Pons (tissue), 1 donor: ENCODE measurements at places on chromosomes 2 and 18.

- peak; percentile 28 for DNase-seq
These were observed at the start of gene ZNF804A for GRCh38 chr2:184598316-184599053. Gene ZNF804A, plus strand, starts transcription at chr2:184598529. Its CDS starts 431 bp downstream, at chr2:184598960.

GRCh38 chr2:154945984-154946383, 247.5 kb downstream of the KCNJ3 start:
- no peak for DNase-seq

DNA sequence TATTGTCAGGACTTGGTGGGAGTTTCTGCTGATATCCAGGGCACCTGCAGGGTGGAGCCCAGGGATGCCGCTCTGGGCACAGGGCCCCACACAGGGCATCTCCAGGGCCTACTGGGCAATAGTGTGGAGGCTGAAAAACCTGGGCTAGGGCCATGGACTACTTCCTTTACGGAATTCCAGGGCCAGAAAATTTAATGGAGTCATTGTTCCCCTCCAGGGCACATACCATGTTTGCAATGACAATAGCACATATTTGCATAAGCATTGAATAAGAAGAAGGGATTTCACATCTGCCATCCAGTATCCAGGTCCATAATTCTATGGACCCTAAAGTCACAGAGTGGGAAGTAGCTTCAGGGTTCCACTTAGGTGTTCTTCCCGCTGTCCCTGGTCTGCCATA, 103.8 kb upstream of the TPO start:
- DNase-seq: no peak

- DNase-seq: no peak
These were observed 12.8 kb upstream of the CIB4 start for GRCh38 chr2:26654061-26654340.

DNA sequence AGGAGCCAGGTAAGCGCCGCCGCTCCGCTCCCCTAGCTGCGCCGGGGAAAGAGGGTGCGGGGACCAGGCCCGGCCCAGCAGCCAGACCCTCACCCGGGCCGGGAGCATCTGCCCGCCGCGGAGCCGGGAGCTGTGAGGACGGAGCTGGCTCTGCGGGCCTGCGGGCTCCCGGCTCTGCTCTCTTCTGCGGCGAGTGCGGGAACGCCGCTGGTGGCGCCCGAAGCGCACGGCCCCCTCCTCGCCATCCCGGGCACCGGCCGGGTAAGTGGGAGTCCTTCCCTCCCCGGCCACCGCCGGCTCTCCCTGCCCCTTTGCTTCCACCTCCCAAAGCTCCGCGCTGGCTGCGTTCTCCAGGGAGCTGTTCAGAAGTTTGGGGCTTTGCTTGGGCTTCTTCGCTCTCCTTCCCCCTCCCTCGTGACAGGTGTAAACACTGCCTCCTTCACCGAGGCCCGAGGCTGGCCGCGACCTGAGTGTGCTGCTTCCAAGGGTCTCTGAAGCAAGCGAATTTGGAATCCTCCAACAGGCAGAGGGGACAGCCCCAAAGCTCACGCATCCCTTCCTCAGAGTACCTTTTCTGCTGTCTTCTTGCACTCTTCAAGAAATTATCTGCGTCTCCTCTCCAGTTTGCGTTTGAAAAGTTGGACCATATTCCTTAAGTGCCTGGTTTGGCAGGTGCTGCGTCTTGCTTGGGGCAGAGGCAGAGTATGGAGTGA, 632 bp downstream of the AFTPH start:
- DNase-seq: peak; percentile 17
